ENCODE measurements at places on chromosomes 2 and 18.
A peak's percentile ranks its signal among the peaks of the same experiment; 100 is the strongest.

DNA sequence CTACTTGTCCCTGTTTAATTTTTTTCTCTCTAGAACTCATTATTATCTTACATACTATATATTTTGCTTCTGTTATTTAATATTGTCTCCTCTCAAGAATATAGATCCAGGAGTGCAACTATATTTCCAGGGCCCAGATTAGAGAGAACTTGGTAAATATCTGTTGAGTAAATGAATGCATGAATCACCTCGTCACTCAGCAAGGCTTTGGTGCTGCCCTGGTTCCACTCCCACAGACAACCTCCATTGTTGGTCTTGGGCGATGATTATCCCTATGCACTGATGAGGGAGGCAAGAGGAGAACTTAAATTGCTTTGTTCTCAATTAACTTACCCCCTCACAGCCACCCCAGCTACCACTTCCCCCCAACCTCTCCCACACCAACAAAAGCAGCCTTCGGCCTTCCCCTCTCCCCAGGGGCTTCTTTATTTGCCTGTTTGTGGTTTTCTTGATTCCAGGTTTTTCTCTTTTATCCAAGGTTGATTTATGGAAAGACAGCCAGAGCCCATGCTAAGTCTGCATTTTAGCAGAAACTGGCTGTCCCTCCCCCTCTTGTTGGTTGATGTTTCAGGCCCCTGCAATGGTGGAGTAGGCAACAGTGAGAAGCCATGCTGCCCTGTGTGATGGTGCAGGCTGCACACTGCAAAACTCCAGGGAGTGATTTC is 17.0 kb upstream of the DIPK1C start:
- no peak for DNase-seq

DNA sequence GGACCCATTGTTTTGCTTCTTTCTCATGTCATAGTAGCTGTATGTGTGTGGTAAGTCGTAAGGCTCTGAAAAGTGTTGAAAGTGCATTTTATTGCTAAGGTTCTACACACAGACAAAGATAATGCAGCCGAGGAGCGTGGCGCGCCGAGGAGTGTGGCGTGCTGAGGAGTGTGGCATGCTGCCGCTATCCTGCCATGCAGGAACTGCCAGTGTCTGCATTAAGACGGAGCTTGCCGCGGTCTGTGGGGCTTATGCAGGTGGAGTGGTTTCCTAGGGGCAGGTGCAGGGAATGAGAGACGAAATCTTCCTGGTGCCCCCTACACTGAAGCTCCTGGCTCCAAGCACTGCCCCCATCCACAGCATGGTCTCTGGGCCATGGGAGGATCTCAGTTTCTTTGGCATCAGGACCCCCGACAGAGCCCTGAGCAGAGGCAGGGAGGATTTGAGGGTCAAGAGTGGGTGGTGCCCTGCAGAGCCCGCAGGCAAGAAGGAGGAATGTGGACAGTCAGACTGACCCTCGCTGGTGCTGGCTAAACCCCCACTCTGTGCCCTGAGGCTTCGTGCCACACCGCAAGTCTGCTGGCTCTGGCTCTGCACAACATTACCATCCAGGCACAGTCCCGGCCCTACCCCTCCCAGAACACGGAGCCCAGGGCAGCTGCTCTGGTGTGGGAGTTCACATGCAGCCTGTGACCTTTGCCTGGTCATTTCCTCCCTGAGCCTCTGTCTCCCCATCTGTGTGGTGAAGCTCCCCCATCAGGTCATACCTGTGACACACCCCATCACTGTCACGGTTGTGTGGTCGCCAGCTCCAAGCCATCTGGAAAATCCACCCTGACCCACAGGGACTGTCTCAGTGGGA is 3.2 kb downstream of the SNED1 start:
- DNase-seq, result no peak

- DNase-seq, result peak; percentile 28
Measured at GRCh38 chr2:101473911-101474701, 806 bp downstream of the RFX8 start.

GRCh38 chr2:114032705-114033104 is 142.8 kb downstream of the ACTR3 start:
- no peak for DNase-seq

- no peak for DNase-seq
Measured at GRCh38 chr2:179513181-179513580, 248.5 kb upstream of the SESTD1 start.

DNA sequence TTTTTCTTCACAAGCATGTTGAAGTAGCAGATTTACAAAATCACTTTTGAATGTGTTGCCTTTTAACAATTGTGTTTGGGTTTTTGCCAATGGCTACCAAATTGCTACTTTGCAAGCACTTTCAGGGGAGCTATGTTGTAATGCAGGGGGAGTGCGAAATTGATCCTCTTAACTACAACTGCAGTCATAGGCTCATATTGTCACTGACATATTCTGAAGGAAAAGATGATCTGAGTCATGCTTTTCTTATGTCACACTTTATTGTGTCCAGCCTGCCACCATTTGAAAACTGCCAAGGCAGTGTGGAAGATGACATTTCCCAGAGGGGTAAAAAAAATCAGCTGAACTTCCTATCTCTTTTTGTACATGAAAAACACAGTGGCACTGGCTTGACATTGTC is 74.9 kb downstream of the GPD2 start:
- no peak for DNase-seq

GRCh38 chr18:32610176-32610575 is 139.5 kb upstream of the GAREM1 start:
- DNase-seq, result no peak

DNA sequence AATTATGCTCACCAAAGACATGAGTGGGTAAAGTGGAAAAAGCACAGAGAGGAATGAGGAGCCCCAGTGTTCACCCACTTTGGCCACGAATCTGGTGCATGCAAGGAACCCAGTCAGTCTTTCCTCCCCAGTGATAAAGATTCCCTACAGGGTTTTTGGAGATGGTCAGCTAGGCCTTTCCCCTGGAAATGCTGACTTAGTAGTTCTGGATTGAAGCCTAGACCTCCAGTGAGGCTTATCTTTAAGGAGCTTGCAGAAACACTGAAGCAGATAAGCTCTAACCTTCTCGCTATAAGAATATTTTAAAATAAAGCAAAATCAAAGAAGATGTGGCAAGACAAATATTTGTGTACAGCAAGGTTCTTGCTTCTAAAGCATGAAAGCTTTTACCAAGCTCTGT is 178.3 kb upstream of the CCDC68 start:
- no peak for DNase-seq

GRCh38 chr2:94869131-94869530 is 2.1 kb upstream of the TEKT4 start:
- DNase-seq, result no peak

DNA sequence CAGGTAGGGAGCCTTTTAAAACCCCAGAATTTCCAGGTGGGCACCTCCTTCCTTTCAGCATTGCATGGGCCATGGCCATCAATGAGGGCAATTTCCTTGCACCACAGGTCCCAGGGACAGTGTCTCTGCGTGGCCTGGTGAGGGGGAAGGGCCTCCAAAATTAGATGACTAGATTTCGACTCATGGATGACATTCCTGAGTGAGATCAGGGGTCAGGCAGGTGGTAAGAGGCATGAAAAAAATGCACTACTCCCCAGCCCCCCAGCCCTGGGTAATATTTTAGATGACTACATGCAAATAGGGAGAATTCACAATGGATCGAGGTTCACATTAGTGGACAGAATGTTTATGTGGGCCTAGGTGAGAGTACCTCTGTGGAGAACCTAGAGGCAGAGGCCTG is 19.0 kb upstream of the IGFBP5 start:
- no peak for DNase-seq

DNA sequence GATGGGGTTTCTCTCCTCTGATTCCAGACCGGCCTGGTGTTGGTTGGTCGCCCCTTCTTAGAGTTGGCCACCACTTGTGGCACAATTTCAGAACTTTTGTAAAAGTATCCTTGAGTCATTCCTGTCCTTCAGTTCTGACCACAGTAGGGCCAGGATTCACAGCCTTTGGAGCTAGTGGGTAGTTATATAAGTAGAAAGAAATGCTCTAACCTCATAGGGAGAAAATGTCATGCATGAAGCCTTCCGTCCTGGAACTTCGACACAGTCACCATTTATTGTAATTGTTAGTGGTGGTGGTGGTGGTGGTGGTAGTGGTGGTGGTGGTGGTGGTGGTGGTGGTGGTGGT is 65.4 kb downstream of the EPAS1 start:
- DNase-seq, result no peak

DNA sequence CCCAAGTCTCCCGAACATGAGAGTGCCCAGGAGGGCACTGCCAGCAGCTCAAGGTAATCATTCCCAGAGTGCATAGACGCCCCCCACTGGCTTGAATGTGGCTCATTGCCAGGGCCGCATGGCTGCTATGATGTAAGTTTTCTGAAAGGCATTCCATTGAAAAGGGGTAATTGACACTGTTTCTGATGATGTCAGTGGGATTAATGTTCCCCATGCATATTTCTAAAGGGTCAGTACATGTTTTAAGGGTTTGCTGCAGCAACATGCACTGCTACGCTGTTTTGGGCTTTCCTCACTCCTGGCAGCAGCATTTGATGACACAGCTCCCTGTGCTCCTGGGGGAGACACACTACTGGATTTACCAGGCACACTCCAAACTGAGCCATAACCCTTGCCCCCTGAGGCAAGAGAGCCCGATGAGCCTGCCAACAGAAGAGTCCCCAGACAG is 36.7 kb downstream of the KIAA2012 start:
- DNase-seq, result no peak

DNA sequence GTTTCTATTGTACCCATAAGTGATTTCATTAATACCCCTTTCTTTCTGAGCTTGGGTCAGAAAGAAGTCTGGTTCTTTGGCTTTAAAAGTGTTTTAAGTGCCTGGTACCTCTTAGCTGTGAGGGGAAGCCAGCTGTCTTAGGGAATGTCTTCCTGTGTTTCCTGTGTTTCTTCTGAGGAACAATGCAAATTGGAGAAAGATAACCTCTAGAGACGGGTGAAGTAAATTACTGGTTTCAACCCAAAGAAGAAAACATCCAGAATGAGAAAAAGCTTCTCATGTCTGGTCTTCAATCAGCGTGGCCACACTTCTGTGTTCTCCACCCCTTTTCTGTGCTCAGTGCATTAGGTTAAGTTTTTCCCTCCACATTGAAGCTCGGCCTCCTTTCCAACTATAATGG is 10.2 kb upstream of the CHN1 start:
- no peak for DNase-seq

- DNase-seq, result no peak
Measured at GRCh38 chr2:237180987-237181386, 95.3 kb downstream of the COPS8 start.

- DNase-seq, result no peak
Measured at GRCh38 chr2:229370509-229370908, 99.4 kb upstream of the PID1 start.

GRCh38 chr2:107595285-107595684 is 231.4 kb upstream of the RGPD4 start:
- no peak for DNase-seq

DNA sequence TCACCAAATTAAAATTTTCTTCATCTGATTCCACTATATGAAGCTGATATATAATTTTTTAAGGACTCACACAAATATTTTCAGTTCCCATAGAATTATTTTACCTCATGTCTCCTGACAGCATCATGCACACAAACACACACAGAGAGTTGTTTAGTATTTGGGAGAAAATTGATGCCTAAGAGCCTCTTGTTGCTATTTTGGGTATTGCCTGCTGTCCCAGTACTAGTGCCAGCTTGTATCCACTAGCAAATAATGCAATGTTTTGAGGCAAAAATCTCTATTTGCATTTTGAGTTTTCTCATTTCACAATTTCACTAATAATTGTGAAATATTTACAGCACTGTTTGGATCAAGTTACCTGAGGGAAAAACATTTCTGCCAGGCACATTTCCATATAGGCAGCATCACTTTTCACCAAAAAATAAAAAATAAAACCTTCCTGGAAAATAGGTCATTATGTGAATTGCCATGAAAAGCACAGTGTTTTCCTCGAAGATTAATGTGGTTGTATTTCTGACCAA is 328.2 kb downstream of the KCNJ3 start:
- no peak for DNase-seq

DNA sequence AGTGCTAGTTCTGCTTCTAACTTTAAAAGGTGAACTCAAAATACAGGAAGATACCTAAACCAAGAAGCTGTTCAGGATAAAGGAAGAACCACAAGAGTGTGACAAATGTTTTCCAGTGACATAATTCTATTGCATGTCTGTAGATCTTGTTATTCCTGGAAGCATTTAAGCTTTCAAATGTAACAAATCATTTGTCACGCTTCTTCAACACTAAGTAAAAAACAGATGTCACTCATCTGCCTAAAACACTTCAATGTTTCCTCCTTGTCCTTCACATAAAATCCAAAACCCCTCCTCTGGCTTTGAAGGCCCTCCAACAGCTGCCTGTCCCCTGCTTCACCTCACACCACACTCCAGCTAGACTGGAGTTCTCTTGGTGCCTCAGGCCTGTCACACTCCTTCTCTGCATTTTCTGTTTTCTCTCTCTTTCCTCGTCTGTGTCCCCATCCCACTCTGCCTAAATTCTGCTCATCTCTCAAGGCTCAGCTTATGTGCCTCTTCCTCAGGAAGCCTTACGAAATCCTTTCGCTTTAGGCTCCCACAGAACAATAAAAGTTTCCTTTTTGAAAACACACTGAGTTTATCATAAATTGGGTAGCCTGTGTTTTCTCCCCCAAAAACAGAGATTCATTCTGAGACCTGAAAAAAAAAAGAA is 6.4 kb upstream of the CLEC4F start:
- no peak for DNase-seq
